NCI-H524 treated with DMSO at 0.1 percent for 48 hours (cell line): ENCODE measurements at places on chromosomes 12 and 14.
A peak's percentile ranks its signal among the peaks of the same experiment; 100 is the strongest.

- DNase-seq, result no peak
Measured at GRCh38 chr14:68692216-68692615, 100.7 kb downstream of the ZFP36L1 start.

- no peak for DNase-seq
Measured at GRCh38 chr14:74491956-74492775, 939 bp downstream of the NPC2 start.

- no peak for DNase-seq
Measured at GRCh38 chr14:88209273-88209672, 113.8 kb downstream of the KCNK10 start.

DNA sequence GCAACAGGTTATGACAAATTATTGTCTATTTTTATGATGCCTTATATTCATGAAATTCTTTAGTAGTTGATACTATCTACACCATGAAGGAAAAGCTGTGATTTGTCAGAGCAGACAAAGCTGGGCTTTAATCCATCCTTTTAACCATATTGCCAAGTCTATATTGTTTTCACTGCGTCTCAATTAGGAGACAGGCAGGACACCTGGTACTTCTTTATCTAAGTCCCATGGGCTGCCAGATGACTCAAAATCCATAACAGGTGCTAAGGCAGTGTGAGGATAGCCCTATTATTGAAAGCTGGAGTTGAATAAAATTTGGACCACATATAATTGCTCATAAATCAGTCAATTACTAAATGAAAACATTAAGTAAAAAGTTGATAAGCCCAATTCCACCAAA is 22.6 kb downstream of the INSM2 start:
- DNase-seq, result peak; percentile 95

DNA sequence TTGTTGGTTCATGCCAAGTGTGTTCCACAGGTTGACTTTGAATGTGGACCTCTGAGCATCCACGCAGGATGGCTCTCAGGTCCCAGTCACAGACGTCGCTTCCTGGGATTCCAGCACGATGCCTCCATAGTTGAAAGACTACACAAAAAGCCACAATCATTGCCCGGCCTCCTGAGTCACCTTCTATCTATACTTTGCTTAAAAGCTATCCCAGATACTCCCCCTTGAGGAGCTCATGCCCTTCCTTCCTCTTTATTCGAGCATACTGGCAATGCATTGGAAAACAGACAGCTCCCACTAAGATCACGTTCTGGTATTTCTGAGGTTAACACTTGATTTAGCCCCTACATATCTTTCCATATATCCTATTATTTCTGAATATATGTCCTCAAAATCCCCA is 40.1 kb downstream of the ZNF664 start:
- DNase-seq, result no peak

DNA sequence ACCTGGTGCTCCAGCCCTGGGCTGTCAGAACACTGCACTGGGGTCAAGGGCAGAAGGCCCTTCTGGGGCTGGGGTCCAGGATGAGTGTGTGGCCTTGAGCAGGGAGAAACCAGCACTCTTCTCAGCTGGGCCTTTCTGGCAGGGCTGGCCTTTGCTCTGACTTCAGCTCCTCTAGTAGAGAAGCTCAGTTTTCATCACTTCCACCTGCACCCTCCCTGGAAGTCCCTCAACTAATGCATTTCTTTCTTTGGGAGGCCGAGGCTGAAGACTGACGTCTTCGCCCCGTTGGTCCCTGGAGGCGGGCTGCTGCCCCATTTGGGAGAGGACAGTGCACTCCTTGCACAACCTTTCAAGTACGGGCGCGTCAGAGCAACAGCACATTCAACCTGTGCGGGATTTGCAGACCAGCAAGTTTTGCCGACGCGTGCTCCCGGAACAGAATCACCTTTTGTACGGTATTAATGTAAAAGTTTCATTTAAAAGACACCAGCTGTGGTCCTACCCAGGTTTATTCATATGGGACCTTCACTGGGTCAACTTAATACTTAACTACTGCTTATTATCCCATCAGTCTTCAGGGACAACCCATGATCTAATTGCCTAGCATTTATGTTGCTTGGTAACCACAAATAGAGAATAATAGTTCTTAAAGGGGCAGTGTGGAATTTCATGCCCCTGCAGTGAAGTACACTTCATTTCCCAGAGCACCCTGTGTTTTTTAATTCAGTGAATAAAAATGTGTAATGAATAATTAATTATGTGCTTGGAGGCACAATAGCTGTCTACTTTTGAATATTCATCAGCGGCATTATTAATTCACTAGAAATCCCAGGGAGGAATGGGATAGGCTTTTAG is 134.8 kb upstream of the VRK1 start:
- DNase-seq, result no peak

GRCh38 chr12:65094722-65095121 is 26.4 kb downstream of the WIF1 start:
- DNase-seq, result no peak

GRCh38 chr14:100609941-100610391 is 22.7 kb upstream of the BEGAIN start:
- no peak for DNase-seq

DNA sequence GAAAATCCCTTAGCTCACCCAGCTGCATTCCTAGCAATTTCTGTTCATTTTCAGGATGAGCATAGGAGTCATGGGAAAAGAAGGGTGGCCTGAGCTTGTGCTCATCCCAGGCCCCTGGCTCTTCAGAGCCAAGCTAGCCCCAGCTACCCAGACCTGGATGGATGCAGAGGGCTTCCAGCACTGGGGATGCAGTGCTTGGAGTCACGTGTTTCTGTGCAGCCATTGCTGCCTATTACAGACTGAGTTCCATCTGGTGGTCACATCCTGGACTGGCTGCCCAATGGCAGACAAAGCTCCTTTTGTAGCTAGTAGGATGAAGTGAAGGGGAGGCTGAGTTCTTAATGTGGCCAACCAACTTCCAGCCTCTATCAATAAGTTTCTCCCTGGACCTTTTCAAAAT is 54.2 kb upstream of the JDP2 start:
- DNase-seq, result no peak

GRCh38 chr12:96814200-96814599 is 92.9 kb upstream of the NEDD1 start:
- no peak for DNase-seq

DNA sequence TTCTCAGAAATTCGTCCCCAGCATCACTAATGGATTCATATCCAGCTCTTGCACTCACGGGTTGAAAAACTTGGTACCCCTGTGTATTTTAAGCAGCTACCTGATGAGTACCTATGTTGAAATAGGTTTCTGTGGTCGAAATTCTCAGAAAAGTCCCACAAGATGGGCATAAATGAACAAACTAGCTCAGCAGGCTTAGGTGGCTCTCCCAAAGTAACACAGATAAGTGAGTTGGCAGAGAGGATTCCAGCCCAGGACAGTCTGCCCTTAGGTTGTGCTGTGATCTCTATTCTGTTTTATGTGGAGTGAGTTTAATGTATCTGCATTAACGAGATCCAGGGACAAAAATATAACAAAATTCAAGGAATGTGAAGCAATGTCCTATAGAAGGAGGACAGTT is 92.3 kb downstream of the RGS6 start:
- DNase-seq, result no peak

DNA sequence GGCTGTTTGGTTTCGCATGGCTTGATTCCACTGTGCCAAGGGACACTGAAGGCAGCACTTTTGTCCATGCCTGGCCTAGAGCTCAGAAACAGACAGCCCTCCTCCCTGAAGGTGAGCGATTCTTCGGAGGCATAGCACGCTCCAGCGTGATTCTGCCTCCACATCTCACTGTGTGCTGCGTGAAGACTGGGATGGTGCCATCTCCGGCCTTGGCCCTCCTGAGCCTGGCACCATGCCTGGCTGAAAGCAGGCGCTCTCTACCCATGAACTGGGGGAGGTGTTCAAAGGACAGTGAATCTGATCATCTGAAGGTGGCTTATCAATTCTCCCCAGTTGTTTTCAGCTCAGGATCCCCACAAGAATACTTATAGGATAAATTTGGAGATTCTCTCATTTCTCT is 187.4 kb downstream of the TTC7B start:
- no peak for DNase-seq

DNA sequence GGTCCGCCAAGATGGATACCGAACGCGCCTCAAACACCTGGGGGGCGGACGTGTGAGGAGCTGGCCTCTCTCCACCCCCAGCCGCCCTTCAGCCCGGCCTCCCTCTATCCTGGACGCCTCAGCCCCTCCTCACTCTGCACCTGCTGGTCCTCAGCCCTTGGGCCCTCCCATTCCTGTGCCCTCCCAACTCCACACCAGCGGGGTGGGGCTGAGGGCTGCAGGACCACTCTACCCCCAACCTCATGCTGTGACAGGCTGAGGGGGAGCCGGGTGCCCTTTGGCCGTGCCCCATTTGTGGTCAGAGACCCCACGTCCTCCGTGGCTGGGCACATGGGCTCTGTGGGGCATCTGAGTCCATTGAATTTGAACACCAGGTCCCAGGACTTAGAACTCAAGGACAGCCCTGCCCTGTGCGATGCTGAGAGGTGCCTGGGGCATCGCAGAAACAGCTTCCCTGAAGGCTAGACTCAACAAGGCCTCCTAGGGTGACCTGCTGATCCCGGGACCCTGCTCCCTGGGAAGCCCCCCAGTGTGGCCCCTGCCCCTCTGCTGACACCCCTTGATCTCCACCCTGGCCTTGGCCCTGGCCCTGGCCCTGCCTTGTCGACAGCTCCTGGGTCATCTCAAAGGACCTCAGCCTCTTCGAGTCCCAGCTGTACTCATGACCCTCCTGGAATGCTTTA is 82.0 kb upstream of the SFSWAP start:
- DNase-seq, result no peak

DNA sequence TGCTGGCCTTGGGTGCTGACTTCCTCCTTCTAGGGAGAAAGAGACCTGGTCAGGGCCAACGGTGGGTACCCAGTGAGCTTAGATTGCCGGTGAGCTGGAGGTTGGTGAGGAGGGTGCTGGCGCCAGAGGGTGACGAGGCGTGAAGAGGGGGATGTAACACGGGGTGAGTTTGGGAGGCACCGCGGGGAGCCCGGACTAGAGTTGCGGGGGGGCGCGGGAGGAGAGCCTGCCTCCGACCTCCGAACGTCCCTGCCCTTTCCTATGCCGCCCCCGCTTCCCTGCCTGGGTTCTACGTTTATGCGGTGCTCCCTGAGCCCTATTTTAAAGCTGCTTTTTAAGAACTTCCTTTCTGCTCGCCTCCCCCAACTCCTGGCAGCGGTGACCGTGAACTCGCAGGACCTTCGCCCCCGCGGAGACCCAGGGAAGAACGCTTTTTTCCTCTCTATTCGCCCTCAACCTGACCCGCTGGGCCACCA is 18.6 kb downstream of the OR6S1 start:
- no peak for DNase-seq

- no peak for DNase-seq
Measured at GRCh38 chr14:62455446-62455845, 589.8 kb downstream of the KCNH5 start.

DNA sequence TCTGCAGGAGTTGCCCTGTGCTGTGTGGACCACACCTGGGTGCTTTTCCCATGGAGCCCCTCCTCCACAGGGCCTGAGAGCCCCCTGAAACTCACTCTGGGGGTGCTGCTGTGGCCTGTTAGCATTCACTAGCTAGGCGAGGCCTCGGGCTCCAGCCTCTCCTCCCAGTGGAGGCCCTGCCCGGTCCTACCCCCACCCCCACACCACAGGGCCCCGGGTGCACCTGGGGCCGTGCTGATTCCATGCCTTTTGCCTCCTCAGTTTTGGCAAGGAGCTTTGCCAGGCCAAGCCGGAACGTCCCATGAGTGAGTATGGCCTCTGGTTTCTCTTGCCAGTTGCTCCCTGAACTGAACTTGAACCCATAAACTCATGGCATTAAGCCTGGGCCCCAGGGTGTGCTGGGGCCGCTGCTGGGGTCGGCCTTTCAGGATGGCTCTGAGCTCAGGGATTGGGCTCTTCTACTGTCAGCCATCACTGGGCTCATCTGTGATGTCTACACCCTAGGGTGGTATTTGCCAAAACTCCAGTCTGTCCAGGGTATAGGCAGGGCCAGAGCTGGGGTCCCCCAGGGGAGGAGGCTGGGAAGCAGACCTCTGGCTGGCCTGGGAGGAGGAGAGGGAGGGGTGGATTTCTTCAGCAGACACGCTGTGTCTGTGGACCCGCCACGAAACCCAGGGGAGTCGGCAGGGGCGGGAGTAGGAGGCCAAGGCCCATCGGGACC is 58.7 kb upstream of the TSPAN9 start:
- DNase-seq, result no peak

- no peak for DNase-seq
Measured at GRCh38 chr14:91238661-91239060, 5.8 kb downstream of the GPR68 start.

DNA sequence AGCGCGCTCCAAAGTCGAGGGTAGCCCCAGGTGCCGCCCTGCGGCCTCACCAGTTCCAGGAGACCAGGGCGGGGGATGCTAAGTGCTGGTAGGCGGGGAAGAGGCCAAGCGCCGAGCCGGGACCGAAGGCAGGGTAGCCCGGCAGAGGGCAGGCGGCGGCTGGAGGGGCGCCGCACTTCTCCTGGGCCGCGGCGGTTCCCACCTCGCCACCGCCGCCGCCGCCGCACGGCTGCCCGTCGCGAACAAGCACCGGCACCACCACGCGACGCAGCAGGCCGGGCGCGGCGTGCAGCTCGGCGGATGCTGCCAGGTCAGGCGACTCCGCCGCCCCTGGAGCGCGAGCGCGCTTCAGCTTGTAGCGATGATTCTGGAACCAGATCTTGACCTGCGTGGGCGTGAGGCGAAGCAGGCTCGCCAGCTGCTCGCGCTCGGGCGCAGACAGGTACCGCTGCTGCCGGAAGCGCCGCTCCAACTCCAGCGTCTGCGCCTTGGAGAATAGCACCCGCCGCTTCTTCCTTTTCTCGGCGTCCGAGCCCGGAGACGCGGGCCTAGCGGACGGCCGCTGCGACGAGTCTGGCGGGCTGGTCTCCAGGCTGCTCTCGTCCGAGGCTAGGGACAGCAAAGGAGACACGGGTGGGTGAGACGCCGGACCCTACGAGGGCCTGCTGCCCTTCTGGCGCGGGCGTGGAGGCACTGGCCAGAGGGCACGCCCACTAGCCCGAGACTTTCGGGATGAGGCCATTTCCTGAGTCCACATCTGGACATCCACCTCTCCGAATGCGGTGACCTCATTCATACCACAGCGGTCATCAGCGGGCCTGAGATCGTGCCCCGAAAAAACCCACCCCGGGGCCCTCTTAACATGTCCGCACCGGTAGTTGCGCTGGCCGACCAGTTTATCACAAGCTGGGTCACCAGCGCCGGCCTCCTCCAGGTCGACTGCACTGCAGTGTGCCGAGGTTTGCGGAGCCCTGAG is 1.3 kb downstream of the NKX2-8 start:
- DNase-seq, result no peak

DNA sequence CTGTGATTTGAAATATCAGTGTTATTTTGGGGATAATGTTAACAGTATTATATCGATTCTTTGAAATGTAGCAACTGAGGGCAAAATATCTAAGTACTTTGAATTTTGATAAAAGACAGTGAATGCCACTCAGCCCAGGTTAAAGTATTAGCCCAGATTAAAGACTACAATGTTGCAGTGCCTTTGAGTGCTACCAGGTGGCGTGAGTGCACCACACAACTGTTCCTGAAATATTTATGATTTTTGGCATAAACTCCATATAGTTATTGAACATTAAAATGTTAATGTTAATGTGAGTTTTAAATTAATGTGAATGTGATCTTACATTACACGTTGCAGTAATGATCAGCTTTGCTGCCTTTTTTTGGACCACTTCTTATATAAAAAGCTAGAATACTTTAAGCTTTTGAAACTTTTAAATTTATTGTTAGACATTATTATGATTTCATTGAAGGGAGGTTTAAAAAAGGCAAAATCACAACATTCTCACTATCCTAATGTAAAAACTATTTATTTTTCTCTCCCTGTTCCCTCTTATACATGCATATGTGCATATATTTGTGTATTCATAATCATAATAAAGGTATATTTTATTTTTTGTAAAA is 22.5 kb downstream of the MRPS35 start:
- no peak for DNase-seq

GRCh38 chr14:34180434-34180833 is 229.6 kb upstream of the EGLN3 start:
- no peak for DNase-seq
